Cardiac ventricle fibroblast (primary cell): ENCODE measurements at places on chromosomes 6 and 20. TPM values are rescaled to one million over a fixed set of nuclear protein-coding genes. Genes with fewer than 3 reads are reported as not detected.

Gene TMEM14A
- 29.8 and 36.9 TPM in 2 replicates for total RNA-seq

Gene SOX4
- 7.7 and 8.0 TPM in 2 replicates for total RNA-seq

Gene GABBR1
- total RNA-seq: 14.2 and 15.1 TPM in 2 replicates

Gene RIPOR3
- 1.8 and 2.5 TPM in 2 replicates for total RNA-seq

Gene COL10A1
- total RNA-seq: not detected in 2 replicates

Gene PTCRA
- total RNA-seq: not detected in 2 replicates

Gene ADGB
- total RNA-seq: not detected in 2 replicates
